ENCODE measurements at places on chromosomes 11 and 22.

GRCh38 chr11:30107899-30108298 is 91.1 kb upstream of the KCNA4 start:
- peak; percentile 71 for DNase-seq

- peak; percentile 70 for DNase-seq
Measured at GRCh38 chr11:62245271-62245753, 3.3 kb downstream of the SCGB1D2 start.

DNA sequence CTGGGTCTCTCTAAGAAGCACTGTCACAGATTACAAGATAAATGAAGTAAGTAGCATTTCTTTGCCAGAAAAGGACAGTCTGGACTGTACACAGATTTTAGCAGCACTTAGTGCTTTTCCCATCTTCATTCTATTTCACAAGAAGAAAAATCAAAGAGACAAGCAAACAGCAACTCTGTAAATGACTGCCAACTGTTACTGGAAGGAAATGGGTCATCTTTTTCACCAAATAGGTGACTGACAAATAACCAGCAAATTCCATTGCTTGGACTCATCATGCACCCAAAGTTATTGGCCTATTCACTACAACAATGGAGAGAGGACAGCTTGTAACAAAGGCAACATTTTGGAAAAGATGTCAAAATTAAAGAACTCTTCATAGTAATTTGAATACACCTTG is 28.9 kb upstream of the CARD18 start:
- DNase-seq = no peak

DNA sequence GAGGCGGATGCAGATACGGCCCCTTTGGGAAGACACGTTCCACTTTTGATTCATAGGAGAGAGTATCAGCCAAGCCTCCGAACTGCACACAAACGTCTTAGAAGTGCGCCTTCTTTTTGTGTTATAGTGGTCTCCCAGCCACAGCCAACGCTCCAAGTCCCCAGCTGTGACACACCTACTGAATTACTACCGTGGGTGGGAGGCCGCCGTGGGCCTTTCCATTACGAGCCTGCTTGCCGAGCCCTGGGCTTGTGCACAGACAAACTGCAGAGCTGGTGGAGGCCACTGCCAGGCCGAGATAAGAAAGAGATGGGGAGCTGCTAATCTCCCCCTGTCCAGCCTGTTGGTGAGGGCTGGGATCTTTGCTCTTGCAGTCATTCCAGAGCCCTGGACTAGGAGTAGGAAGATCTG is 761 bp downstream of the HMBS start:
- DNase-seq = no peak

DNA sequence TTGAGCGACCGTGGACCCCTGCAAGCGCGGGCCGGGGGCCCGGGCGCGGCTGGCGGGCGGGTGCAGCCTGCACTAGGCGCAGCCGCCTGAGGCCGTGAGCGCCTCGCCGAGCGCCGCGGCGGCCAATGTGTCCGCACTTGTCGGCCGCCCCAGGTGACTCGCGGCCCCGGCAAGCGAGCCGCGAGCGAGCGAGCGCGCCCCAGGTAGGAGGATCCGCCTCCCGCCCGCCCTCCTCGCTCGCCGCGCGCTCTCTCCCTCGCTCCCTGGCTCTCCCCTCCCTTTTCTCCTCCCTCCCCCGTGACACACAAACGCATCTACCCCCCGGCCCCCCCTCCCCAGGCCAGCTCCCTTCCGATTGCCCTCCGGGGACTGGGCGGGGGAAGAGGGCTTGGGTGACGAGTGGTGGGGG is at the start of gene WNT7B:
Gene WNT7B, minus strand, starts transcription at position 160 of the 409 bp plus-strand sequence. CDS start 408 bp downstream, outside the sequence.
- DNase-seq = peak; percentile 43

DNA sequence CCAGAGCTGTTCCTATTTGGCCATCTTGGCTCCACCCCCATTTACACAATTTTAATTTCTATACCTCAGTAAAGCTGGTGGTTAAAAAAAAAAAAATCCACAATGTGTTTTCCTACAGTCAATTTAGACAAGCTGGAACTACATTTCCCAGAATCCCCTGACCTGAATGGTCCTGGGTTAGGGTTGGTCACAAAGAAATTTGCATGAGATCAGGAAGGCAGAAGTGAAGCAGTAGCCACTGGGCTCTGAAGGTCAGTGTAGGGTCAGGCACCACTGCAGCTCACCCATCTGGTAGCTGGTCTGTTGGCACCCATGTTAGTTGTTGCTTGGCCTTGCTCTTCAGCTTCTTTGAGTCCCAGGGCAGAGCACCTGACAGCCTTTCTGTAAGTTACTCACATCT is 210.7 kb upstream of the API5 start:
- DNase-seq = no peak

- no peak for DNase-seq
Measured at GRCh38 chr11:45333001-45333971, 47.1 kb upstream of the SYT13 start.

DNA sequence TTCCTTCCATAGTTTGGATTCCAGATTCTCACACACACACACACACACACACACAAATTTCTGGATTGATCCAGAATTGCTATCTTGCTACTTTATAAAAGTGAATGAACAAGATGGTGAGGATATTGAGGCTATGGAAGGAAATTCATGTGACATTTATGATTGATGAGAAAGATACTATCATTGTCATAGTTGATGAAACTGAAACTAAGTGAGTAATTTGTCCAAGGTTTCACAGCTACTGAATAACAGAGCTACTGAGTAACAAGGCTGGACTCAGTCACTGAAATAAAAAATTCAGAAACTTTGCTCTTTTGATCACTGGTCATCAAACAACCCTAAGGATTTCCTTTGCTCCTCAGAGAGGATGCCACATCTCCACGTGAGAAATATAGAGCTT is 16.2 kb downstream of the OR5D16 start:
- no peak for DNase-seq

GRCh38 chr22:45504373-45505341 is 2.0 kb downstream of the FBLN1 start:
- peak; percentile 85 for DNase-seq

- DNase-seq = peak; percentile 42
Measured at GRCh38 chr22:20015971-20016733, 471 bp downstream of the ARVCF start.

- DNase-seq = no peak
Measured at GRCh38 chr11:117878314-117878938, 2.0 kb upstream of the FXYD6 start.

DNA sequence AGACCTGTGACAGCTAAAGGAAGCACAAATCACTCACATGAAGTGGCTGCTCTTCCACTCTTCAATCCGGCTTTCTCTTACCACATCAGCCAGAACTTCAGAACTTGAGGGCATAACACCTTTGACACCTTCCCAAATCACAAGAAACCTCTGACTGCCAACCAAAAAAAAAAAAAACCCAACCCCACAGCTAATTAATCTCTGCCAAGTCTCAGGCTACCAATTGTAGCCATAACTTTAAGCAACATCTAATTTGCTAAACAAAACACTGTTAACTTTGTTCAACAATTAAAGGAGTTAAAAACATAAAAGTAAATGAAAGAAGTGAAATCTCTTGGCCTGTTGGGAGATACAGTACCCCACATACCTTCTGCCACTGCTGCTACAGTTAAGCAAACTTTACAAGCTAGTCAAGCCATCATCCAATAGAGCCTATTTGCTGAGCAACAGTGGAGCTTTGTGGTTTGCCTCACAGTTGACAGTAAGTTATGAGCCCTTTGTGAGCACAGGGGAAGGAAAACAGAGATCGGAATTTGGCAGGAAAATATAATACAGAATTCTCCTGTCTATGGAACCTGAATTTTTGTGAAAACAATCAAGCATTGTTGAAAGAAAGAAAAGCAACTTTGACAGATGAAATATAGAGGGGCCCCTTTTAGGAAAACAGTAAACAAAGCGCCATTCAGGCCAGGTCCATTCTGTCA is at the start of gene SOX6:
Gene SOX6, minus strand, starts transcription at position 490 of the 704 bp plus-strand sequence. CDS start 15,298 bp downstream, outside the sequence.
- DNase-seq = peak; percentile 87

GRCh38 chr11:112694813-112695212 is 266.4 kb upstream of the NCAM1 start:
- peak; percentile 23 for DNase-seq

- no peak for DNase-seq
Measured at GRCh38 chr11:72293391-72293790, 49.4 kb upstream of the PHOX2A start.

- DNase-seq = no peak
Measured at GRCh38 chr11:64251753-64252002, 348 bp downstream of the PLCB3 start.

DNA sequence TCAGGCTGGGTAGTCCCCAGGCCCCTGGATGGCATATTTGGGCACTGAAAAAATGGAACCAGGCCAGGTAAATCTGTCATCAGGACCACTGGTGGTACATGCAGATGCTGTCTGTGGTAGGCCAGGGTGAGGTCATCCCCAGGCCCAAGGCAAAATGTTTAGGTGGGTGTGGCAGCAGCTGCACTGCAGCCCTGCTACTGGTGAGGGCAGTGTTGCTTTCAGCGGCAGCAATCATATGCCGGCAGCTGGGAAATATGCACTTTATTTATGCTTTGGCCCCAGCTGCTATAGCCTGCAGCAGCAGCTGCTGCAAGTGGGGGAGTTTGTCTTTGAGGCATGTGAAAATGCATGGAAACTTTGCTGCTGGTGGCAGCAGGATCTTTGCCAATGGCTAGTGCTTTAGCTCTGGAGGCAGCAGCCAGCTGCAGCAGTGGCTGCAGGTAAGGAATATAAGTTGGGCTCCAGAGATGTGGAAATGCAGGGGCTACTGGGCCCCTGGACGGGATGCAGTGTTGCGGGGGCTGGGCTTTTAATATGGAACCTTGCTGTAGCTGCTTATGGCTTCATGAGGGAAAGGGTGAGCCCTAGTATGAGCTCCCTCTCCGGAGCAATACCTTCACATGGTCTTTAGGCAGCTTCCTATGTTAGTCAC is 365.7 kb upstream of the CADM1 start:
- peak; percentile 58 for DNase-seq

DNA sequence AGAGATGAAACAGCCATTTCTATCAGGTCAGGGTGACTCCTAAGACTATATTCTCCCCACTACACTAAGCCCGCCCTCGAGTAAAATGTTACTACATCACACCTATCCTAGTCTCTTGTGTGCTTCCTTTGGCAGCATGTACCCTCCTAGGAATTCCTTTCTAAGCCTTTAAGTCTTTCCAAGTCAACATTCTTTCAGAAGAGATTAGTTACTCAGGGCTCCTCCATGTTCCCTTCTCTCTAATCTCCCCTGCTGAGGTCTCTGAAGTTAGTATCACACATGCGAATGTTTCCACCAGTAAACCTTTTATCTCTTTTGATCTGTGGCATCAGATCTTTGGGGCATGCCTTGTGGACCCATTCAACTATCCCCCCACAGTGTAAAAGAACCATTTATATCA is 873.7 kb upstream of the FAT3 start:
- DNase-seq = no peak

DNA sequence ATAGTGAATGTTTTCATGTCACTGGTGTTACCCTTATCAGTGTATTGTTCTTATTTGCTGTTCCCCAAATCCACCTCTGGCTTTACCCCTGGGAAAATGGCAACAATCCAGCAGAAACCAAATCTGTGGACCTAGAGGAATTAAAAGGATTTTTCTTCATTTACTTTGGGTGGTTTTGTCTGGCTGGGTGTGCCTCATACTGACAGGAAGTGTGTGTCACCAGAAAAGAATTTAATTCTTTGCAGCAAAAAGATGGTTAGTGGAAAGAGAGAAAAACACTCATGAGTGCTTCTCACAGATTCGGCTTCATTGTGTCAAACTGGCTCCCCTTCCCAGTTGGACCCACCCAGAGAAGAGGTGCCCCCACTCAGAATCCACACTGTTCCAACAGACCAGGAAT is 38.9 kb downstream of the FZD4 start:
- peak; percentile 88 for DNase-seq

- DNase-seq = no peak
Measured at GRCh38 chr11:45653277-45653676, 12.1 kb downstream of the CHST1 start.

- no peak for DNase-seq
Measured at GRCh38 chr11:125071435-125071834, 8.3 kb downstream of the SLC37A2 start.

DNA sequence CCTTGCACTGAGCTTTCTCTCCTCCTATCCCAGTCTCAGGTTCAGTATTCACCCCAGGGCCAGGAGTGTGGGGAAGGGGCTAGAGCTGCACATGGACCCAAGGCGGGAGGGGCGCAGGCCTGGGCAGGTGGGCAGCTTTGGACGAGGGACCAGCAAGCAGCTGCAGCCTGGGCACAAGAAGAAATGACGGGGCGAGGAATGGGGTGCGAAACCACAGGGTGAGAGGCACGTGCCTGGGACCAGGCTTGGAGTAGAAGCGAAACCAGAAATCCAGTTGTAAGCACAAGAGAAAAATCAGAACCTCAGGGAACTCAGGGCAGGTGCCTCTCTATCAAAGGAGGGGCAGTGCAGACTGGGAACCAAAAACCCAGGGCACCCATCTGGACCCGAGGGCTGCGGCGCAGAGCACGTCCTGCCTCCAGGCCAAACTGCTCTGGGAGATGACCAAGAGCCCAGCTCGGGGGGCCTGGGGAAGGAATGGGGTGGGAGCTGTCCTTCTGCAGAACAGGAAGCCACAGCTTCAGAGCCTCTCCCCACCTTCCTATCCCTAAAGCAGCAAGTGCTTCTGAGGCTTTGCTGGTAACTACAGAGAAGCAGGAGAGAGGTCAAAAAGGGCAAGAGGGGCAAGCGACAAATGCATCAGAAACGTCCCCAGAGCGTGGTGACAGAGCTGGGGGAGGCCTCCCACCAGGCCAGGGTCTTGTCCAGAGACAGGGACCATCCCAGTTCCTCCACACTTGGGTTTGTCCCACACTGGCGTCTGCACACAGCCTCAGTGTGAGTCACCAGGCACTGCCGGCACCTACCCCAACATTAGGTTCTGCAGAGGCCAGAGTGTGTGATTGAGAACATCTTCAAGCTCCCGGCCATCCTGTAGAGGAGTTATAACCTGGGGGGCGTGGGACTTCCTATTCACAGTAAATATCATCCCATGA is 18.3 kb upstream of the TMPRSS4 start:
- no peak for DNase-seq

GRCh38 chr11:13287036-13287435 is 9.4 kb downstream of the BMAL1 start:
- no peak for DNase-seq

- DNase-seq = peak; percentile 55
Measured at GRCh38 chr22:30806391-30806861, 111.8 kb downstream of the OSBP2 start.

DNA sequence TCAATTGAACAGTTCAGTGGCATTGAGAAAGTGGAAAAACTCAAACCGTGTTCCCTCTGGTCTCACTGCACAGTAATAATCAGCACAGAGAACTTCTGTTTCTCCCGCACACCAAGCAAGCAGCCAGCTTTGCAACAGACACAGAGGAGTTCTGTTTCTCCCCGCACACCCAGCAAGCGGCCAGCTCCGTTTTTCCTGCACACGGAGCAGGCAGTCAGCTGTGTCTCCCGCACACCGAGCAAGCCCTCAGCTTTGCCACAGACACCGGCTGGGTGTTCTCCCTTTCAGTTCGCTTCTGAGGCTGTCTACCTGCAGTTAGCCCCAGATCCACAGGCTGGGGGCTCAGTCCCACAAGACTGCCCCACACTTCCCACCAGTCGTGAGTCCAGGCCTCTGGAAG is 9.9 kb upstream of the TALDO1 start:
- DNase-seq = no peak

All from astrocyte of the hippocampus (primary cell).